Epithelial cell of prostate (primary cell): ENCODE measurements at places on chromosomes 1 and 21.

- DNase-seq, result no peak
Measured at GRCh38 chr1:7845761-7846160, 7.1 kb downstream of the UTS2 start.

DNA sequence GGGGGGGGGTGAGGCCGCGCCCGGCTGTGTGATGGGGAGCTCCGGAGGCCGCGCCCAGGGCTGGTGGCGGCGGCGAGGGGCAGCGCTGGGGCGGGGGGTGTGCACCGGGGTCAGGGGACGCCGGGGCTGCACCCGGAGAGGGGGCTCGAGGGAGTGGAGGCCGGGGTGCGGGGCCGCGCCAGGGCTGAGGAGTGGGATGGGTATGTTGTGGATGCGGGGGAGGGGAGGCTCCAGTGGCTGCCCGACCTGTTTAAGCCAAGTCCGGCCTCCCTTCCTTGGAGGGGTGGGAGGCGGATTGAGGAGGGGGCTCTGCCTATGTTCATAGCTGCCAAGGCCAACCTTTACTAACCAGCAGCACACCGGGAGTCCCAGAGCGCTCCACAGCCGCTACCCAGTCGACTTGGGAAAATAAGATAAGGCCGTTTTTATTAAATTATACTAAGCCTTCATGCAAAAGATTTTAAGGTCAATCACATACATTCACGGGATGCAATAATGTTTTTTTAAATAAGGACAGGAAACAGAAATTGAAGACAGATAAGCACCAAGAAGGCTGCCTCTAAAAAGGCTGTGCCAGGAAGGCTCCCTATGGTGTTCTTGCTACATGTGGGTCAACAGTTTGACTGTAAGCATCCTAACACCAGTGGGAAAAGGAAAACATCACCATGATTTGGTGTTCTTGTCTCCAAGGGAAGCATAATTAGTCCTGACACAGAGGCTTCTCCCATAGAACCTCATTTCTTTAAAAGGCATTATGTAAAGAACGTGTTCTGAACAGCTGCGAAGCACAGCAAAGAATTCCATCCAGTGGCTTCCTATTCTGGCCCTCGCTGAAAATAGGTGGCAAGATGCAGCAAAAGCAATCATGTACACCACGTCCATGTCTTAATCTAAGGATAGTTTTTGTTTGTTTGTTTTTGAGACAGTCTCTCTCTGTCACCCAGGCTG is 626 bp upstream of the HLCS start:
- no peak for DNase-seq

DNA sequence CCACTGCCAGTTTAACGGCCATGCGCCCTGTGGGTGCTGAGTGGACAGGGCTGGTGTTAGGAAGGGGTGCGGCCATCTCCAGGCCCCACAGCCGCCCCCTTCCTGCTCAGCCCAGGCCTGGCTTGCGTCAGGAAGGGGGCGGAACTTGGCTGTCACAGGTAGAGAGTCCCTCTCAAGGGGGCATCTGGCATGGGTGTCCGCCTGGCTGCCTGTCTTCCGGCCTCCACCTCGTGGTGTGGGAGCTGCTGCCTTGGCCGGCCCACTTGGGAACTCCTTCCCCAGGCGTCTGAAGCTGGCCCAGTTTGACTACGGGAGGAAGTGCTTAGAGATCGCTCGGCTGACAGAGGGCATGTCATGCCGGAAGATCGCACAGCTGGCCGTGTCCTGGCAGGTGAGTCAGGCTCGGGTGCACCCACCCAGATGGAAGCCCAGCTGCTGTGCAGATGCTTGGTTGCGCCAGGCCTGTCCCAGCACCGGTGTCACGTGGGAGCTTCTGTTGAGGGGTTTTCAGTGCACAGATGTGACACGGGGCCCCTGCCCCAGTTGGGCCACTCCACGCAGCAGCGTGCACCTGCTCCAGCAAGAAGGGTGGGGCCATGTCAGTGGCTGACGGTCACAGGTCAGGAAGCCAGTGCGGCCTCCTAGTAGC is 9.1 kb upstream of the ATAD3B start:
- no peak for DNase-seq

GRCh38 chr1:160711602-160712311 is at the start of gene CD48:
CD48 (minus strand) TSS chr1:160711822; CDS start chr1:160711763, 59 bp downstream.
- no peak for DNase-seq

DNA sequence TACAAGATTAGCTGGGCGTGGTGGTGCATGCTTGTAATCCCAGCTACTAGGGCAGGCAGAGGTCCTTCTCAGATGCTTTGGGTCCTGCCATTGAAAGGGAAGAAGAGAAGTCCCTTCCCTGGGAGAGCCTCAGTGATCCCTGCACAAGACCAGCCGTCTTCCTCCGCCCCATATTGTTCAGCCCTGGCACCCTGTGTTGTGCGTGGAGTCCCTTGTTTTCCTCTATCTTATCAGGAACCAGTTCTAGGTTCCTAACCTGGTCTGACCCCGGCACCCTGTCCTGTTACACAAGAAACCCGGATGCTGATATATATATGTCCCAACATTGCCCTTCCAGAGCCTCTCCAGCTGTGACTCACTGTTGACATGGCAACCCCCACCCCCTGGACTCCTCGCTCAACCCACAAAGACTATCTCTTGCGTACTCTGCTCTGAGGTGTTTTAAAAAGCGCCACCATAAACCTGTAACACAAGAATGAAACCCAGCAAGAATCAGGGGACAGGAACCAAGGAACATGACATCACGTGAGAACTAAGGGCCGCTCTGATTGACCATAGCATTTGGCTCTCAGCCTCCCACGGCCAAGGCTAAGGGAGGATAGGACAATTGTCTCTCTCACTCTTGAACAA is 4.8 kb downstream of the MX2 start:
- peak; percentile 64 for DNase-seq

DNA sequence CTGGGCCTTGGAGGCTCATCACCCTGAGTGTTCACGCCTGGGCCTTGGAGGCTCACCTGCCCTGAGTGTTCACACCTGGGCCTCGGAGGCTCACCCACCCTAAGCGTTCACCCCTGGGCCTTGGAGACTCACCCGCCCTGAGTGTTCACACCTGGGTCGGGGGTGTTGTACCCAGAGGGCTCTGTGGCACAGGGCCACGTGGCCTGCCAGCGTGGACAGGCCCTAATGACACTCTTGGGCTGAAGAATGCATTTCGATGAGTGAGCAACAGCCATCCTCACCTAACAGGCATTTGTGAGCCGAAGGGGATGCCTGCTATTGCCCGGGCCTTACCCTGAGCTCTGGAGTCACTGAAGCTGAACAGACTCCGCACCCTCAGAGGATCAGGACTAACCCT is 17.5 kb downstream of the SLC19A1 start:
- no peak for DNase-seq

GRCh38 chr1:93347334-93347899 is 1.7 kb downstream of the DR1 start:
- DNase-seq, result no peak

- DNase-seq, result no peak
Measured at GRCh38 chr1:173353350-173353749, 123.8 kb upstream of the PRDX6 start.

DNA sequence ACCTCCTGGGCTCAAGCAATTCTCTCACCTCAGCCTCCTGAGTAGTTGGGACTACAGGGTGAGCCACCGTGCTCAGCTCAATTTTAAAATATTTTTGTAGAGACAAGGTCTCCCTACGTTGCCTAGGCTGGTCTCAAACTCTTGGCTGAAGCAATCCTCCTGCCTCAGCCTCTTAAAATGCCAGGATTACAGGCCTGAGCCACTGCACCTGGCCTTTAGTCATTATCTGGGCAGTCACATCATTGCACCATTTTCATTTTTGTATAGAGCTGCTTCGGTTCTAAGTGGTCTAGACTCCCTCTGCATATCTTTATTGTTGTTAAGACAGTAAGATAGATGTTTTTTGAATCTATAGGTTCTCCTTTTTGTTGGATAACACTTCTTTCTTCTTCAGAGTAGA is 39.9 kb downstream of the ATF3 start:
- DNase-seq, result no peak

GRCh38 chr1:5286244-5286643 is 631.8 kb downstream of the AJAP1 start:
- no peak for DNase-seq

DNA sequence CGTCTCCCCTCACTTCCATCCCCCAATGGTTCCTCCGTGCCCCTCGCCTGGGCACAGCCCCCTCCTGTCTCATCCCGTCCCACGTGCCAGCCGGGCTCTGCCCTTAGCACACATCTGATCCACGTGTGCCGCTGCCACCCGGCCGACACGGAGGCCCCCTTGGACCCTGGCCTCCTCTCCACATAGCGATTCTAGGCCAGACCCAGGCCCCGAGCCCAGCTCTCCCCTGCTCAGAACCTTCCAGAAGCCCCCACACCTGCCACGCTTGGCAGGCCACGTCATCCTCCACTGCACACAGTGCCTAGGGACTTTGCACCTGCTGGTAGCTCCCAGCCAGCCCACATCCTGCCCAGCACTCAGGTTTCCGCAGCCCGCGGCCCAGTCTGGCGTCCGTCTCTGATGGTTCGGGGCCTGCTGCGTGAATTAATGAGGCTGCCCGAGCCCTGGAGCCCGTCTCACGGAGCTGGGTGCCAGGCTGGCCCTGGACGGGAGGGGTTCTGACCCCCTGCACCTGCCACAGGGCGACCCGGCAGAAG is 20.1 kb downstream of the PLCH2 start:
- no peak for DNase-seq

- no peak for DNase-seq
Measured at GRCh38 chr1:32052887-32053286, 19.9 kb upstream of the TMEM39B start.

GRCh38 chr1:36484099-36484498 is 1.4 kb upstream of the CSF3R start:
- no peak for DNase-seq

DNA sequence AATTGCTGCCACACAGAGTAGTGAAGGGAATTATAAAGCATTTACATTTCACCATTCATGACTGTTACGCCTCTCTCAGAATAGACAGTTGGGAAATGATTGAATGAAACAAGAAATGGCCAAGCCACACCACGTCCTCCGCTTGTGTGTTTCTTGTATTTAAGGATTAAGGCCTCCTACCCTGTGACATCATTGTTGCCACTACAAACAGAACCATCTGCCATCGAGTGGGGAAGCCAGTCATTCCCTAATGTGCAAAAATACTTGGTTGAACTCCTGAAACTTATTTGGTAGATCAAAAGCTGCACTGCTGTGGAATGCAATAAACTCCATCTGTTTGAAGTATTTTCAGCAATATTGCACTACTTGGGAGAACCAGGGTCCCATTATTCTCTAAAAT is 99.0 kb upstream of the C1orf105 start:
- DNase-seq, result no peak

- no peak for DNase-seq
Measured at GRCh38 chr21:30209601-30210000, 6.3 kb downstream of the CLDN8 start.

DNA sequence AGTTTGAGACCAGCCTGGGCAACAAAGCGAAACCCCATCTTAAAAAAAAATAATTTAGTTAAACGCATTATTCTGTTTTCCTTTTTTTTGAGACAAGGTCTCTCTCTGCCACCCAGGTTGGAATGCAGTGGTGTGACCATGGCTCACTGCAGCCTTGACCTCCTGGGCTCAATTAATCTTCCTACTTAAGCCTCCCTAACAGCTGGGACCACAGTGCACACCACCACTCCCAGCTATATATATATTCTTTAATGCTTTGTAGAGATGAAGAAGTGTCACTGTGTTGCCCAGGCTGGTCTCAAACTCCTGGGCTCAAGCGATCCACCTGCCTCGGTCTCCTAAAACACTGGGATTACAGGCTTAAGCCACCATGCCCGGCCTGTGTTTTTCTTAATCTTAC is 7.7 kb upstream of the KLF17 start:
- DNase-seq, result no peak

DNA sequence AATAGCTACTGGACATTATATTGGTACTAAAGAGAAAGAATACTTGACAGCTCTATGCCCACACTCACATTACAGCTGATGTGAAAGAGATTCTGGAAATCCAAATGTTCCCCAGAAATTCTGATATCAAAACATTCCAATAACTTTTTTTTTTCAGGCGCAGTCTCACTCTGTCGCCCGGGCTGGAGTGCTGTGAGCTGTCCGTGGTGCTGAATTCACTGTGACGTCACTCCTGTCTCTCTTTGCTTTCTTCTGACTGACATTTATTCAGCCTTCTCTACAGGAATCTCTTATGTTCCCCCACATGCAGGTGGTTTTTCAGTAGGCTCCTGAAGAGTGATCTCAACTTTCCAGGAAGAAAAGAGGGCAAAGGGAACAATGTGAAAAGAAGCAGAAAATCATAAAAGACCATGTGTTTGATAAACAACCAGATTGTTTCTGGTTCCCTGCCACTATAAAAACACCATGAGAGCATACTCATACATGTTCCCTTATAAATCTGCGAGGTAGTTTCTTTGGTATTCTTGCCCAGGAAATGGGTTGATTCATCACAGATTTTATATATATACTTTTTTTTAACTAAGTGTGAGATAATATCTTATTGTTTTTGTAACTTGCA is 6.2 kb downstream of the S100A7A start:
- no peak for DNase-seq

GRCh38 chr1:155048449-155049334 is 2.4 kb upstream of the ADAM15 start:
- no peak for DNase-seq

- no peak for DNase-seq
Measured at GRCh38 chr21:45548711-45549491, 6.7 kb upstream of the SLC19A1 start.

- DNase-seq, result no peak
Measured at GRCh38 chr1:195394567-195394966, 1213.7 kb downstream of the KCNT2 start.

GRCh38 chr1:193435781-193436180 is 249.4 kb upstream of the B3GALT2 start:
- no peak for DNase-seq

GRCh38 chr1:184294101-184294500 is 92.7 kb upstream of the C1orf21 start:
- no peak for DNase-seq

GRCh38 chr1:112575154-112575804 is 43.7 kb downstream of the ST7L start:
- no peak for DNase-seq

DNA sequence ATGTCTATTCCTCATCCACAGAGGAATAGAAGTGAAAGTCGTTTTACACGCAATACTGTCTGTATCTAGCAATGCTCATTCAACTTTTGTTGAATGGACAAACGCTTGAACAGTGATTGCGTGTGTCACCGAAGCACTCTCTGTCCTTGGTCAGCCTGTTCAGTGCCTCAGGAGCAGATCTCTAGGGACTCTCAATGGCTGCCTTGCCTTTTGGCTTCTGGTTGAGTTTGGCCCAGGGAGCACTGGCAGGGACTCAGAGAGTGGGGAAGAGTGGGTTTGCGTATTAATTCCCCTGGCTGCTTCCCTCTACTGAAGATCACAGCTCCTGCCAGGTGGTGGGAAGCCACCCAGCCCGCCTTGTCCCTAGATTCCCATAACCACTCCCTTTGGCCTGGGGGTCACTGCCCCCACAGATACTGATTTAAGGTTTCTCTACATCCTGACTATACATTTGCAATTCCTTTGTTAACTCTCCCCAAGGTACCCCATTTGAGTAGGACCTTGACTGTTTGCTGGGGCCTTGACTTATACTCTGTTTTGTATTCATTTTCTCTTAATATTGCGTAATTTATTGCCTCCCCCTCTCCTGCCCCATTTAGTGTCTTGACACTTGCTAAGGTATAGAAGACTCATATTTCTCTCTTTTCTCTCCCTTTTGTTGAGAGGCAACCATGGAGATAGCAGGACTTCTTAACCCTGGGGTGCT is 61.7 kb upstream of the USP24 start:
- DNase-seq, result no peak

- DNase-seq, result no peak
Measured at GRCh38 chr1:187689129-187689528, 860.4 kb downstream of the PLA2G4A start.

- DNase-seq, result no peak
Measured at GRCh38 chr1:11473491-11474034, 5.4 kb upstream of the DISP3 start.
